Activated CD4-positive, alpha-beta T cell treated with anti-CD3 and anti-CD28 coated beads for 24 hours (primary cell): ENCODE measurements at places on chromosomes 6 and 20.

DNA sequence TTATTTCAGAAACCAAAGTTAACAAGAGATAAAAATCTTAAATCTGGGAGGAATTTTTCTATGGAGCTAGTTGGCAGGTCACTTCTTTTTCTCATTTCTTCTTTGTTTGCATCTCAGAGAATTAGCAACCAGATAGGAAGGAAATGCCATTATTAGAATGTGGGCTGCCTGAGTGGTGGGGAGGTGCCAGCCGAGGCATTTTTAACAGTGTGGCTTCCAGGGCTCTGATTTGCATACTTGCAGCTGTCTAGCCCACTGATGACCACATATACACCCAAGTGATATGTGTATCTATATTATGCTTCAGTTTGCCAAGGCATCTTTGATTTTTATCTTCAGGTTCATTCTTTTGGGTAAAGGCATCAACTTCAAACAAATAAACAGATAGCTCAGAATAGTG lies 206.7 kb downstream of the CLIC5 start:
- DNase-seq: no peak

- no peak for DNase-seq
Measured at GRCh38 chr20:47878601-47879027, 93.3 kb upstream of the SULF2 start.

- DNase-seq: no peak
Measured at GRCh38 chr6:164347455-164347854, 932.9 kb downstream of the QKI start.

DNA sequence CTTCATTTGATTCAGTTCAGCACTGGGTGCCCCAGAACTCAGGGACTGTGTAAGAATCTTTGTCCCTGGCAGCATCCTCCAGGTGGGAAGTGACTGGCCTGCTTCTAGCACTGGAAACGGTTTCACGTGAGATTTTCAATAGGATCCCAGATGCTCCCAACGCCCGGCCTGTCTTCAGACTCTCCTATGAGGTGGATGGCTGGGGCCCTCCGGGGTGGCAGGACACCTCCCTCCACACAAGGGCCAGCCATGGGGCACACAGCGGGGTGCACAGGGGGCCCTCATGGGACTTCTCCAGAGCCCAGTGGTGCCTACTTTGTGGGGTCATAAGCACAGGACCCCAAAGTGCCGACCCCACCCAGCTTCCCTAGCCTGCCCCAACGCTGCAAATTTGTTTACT lies 72.8 kb downstream of the SMOC2 start:
- no peak for DNase-seq

GRCh38 chr6:12533586-12533985 lies 183.0 kb upstream of the PHACTR1 start:
- no peak for DNase-seq

- no peak for DNase-seq
Measured at GRCh38 chr20:64079273-64080012, at the start of gene RGS19. TSS of gene RGS19 (minus strand) at chr20:64079518. CDS start at chr20:64076886, 2,632 bp downstream.

GRCh38 chr6:34095136-34095505 lies 50.8 kb downstream of the GRM4 start:
- no peak for DNase-seq
